ENCODE measurements at places on chromosomes 7 and 10.

GRCh38 chr7:101961811-101962210, 144.4 kb downstream of the CUX1 start:
- DNase-seq, result no peak

GRCh38 chr10:49734676-49735075, 27.4 kb downstream of the OGDHL start:
- no peak for DNase-seq

GRCh38 chr10:13830385-13830784, 243.6 kb downstream of the PRPF18 start:
- DNase-seq, result no peak

DNA sequence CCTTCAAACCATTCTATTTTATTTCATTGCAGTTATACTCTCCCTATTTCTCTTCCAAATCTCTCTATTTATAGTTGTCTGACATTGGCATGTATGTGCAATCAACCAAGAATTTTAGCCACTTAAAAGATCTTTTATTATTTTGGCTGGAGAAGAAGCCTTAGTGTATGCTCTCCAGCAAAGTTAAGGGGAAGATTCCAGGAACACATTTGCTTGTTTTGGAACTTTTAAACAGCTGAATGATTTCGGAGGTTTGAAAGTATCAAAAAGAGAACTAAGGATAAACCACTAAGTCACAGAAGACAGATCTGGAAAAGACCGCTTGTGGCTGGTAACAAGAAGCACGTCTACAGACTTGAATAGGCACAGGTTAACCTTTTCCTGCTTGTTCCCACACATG, 182.2 kb upstream of the FZD1 start:
- no peak for DNase-seq

GRCh38 chr10:42876476-42876875, 93.9 kb downstream of the BMS1 start:
- DNase-seq, result no peak

GRCh38 chr7:124251636-124252035, 218.8 kb upstream of the TMEM229A start:
- no peak for DNase-seq

DNA sequence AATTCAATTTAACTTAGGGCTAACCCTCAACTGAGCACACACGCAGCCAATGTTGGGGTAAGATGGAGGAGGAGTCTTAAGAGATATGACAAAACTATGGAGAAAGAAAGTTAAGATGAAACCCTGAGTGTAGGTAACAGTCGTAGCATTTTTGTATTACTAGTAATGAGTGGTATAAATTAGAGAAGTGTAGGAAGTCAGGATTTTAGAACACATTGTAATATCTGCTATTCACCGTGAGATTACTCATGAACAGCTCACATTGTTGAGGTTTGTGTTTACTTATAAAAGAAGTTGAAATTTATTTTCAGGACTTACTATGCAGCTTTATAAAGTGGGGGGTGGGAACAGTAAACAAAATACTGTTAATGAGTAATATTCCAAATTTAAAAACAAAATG, 107.2 kb downstream of the ARHGAP21 start:
- no peak for DNase-seq

DNA sequence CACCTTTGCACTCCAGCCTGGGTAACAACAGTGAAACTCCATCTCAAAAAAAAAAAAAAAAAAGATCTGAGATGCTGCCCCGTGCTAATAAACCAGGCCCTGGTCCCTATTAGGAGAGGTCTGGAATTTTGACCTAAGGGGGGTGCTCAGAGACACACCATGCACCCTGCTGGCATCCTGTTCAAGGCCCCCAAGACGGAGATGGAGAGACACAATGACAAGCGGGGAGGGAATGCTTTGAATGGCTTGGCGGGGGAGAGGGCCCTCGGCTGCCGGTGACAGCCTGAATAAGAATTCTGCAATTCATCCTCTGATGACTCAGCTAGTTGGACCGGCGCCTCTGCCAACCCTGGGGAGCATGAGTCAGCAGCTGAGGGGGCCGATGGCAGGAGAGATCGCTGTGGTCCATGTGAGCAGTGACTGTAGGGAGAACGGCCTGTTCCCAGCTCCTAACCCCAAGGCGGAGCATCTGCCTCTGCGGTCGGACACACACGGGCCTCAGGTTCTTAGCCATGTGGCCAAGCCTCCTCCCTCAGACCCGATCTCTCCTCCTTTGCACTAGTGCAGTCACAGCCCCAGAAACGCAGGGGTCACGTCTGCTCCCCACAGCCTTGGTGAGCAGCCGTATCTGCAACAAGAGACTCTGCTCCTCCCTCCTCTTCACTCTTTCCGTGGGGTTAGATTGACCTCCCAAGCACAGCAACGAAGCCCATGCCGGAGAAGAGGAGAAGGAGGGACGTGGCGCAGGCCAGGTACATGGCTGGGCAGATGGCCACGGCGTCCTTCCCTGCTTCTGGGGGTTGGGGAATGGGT, 14.9 kb downstream of the TRIM56 start:
- DNase-seq, result peak; percentile 68

DNA sequence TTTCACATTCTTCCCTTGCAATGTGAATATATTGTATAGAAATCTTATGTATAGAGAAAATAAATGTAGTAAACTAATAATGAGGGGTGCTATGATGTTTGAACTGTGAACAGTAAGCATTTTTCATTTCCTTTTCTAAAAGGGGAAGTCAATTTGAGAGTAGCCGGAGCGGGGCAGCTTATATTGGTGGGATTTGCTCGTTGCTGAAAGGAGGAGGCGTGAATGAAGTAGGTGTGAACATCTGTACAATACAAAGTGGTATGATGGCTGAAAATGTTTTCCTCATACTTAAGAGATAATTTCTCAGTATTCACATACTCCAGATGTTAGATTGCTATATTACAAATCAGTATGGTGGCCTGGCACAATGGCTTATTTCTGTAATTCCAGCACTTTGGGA, 87.1 kb downstream of the SRI start:
- DNase-seq, result no peak

DNA sequence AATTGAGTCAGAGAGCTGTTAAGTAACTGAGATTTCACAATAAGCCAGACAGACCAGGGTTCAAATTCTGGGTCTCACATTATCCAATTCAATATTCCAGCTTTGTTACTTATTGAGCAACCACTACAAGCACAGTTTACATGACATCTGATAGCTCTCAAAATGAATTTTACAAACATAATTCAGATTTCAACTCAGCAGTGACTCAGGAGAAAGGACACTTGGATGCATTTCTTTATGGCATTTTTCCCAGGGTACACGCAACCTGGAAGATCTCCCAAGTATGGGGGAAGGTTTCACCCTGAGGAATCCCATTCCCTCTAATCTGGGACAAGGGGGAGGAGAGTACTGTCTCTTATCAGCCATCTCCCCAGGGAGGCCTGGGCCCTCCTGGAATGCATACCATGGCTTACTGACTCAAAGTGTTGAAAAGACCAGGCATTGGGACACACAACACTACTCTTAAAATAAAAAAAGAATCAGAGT, 102.4 kb downstream of the CFTR start:
- no peak for DNase-seq

DNA sequence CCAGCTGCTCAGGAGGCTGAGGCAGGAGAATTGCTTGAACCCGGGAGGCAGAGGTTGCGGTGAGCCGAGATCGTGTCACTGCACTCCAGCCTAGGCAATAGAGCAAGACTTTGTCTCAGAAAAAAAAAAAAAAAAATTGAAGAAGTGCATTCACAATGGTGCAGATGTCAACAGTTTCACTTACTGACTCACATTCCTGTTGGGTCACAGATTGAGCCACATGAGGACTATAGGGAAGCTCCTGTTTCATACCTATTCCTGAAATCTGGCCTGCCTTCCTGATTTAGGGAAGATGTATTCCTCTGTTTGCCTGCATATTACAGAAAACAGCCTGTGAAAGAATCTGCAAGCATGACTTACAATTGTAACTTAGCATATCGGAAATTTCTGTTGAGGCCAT, 78.2 kb downstream of the AKR1C4 start:
- no peak for DNase-seq

GRCh38 chr10:27619329-27619728, 115.2 kb downstream of the RAB18 start:
- DNase-seq, result no peak

DNA sequence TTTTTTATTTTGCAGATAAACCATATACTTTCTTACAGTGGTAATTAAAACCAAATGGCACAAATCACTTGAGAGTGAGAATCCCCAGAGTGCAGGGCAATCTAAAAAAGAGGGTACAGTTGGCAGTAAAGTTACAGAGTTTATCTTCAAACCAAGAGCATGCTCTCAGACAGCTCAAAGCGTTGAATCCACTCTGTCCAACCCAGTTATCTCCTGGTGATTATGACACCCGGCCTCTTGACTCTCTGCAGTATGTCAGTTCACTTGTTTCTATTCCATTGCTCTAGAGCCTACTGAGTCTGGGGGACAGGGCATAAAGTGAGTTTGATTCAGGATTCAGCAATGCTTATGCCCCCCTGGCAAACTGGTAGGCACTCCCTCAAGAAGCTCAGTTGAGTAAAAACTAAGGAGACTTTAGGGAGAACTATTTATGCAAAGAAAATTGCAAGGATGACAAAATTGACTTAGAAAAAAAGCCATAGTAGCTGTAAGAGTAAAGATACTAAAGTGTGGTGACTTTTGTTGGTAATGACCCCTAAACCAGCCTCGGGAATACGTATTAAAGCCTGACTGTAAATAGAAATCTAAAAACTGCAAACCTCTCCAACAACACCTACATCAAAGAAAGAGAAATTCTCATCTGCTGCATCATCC, 55.5 kb downstream of the COL1A2 start:
- DNase-seq, result no peak

DNA sequence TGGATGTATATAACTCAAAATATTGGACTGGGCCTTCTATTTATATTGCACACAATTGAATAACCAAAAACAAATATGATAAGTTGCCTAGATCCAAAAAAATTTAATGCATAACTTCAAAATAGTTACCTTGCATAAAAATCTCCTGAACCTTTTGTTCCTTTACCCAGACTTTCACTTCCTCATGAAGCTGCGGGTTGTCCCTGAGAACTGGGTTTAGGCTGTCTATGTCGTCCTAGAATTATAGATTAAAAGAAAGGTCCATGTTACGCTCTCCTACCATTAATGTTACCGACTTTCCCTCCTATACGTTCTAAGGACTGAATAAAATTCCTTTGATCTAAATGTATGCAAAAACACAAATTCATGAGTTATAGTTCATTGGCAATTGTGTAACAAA, 86.6 kb downstream of the NRBF2 start:
- DNase-seq, result no peak

DNA sequence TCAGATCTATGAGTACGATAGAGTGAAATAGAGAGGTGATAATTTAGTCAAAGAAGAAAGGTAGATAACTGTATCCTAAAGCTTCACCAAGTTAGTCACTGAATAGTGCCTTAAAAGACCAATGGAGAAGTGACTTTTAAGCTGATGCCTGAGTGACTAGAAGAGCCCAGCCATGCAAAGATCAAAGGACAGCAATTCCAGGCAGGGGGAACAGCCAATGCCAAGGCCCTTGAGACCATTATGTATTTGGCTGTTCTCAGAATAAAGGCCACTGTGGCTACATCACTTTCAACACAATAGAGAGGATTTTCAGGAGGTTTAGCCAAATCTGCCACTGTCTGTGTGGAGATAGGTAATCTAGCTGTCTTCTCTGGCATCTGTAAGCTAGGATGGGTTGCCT, 17.8 kb downstream of the HDAC9 start:
- no peak for DNase-seq

DNA sequence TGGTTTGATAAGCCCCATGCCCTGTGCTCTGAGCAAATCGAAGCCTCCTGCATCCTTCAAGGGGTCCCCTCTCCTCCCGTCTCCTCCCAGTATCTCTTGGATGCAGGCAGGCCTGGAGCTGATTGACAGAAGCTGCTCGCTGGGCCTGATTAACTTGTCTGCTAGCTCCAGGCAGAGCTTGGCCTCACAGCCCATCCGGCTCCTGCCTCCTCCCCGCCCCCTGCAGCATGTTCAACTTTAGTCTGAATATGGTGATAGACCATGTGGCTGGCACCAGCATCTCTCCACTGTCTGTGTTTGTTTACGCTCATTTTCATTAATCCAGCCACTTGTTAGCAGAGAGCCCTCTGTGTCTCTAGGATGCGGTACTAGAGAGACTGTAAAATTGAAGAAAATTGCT, 432.2 kb downstream of the DPP6 start:
- no peak for DNase-seq

GRCh38 chr7:90262438-90262837, 17.5 kb downstream of the CFAP69 start:
- no peak for DNase-seq

DNA sequence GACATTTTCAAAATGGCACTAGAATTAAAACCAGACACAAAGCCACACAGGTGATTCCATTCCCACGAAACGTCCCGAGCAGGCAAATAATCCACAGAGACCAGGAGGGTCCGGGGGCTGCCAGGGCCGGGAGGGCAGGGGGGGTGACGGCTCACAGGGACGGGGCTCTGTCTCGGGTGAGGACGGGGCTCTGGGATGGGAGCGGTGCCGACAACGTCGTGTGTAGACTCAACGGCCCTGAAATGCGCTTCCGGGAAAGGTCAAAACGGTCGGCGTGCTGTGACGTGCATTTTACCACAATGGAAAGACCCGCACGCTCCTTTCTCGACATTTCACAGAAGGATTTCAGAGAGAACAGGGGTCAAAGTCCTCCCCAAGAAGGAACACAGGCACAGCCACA, 63.3 kb upstream of the PDGFA start:
- DNase-seq, result no peak

- no peak for DNase-seq
These were observed 82.5 kb downstream of the COBL start for GRCh38 chr7:51234139-51234538.

DNA sequence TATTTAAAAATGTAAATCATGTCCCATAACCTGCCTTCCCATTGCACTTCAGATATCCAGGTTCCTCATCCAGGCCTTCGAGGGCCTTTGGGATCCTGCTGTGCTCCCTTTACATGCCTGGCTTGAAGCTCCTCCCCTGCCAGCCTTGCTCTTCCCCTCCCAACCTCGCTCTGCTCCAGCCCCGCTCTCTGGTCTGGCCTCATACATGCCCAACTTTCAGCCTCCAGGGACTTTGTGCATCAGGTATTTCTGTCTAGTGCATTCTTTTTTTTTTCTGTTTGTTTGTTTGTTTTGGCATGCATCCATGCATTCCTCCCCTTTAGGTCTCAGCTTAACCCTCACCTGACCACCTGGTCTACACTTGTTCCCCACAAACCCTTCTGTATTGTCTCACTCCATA, 160.3 kb downstream of the SNX10 start:
- DNase-seq, result no peak

DNA sequence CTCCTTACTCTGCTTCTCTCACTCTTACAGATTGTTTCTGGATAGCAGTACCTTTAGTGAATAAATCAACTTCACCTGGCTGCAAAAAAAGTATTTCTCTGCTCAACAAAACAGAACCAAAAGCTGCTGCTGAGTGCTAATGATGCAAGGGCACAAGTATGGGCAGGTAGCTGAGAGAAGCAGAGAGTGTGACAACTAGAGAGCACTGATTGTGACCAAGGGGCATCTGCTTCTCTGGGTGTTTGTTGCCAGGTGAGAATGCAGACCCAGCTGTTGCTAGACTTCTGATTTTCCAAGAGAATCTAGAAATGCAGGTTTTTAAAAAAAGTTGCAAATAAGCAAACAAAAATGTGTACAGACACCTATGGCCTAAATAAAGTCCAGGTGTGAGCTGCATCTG, 25.3 kb upstream of the PPIF start:
- DNase-seq, result no peak

All from neuronal stem cell (in vitro differentiated cells).